ENCODE measurements at places on chromosomes 11 and 22.

- H3K4me1 ChIP-seq = peaks cover 48% of the 10 kb centered on the region
- DNase-seq = no peak
- H3K4me3 ChIP-seq = peak overlapping the region; percentile 88
- H3K36me3 ChIP-seq = no peaks in the 10 kb centered on the region
- H3K27me3 ChIP-seq = no peaks in the 10 kb centered on the region
These were observed 1.0 kb upstream of the RAB3IL1 start for GRCh38 chr11:61918251-61918937.

DNA sequence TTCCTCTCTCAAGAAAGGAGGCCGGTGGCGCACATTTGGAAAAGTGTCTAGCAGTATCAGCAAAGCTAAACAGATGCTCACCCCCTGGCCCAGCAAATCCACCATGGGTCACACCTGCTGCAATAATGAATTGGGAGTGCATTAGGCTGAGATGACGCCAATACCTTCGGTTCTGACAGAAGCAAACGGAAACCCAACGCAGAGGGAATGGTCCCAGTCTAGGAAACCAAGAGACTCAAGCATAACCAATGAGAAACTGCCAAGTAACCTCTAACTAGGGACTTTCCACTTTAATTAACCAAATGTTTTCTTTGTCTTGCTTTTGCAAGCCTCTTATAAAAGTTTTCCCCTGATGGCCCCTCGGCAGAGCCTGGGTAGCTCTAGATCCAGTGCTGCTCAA is 64.2 kb upstream of the SLC22A12 start:
- H3K4me3 ChIP-seq = no peak overlapping the region
- H3K27me3 ChIP-seq = peaks cover 74% of the 10 kb centered on the region
- no peak for DNase-seq
- no peaks in the 10 kb centered on the region for H3K4me1 ChIP-seq
- no peak overlapping the region for H3K27ac ChIP-seq

DNA sequence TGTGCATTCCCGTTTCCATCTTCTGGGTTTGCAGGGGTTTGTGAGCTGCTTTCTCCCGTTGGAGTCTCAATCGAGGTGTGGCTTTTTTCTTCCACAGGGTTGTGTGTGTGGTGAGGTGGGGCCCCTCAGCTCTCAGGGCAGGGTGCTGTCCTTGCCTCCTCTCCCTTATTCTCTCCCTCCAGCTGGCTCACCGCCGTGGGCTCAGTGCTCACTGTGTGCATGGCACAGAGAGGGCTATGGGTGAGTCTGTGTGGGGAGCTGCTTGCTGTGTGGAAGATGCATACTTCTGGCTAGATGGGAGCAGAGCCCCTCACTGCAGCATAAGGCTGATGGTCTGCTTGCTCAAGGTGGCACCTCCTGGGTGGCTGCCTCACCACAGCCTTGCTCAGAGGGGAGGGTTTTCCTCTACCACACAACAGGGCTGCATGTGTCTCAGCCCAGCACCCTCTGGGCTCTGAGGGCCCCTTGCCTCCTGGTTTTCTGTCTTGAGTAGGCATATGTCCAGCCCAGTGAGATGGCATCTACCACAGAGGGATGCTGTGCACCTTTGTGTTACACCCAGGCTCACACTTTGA is 203.1 kb upstream of the B3GAT1 start:
- peaks cover 6% of the 10 kb centered on the region for H3K27me3 ChIP-seq
- no peak overlapping the region for H3K4me3 ChIP-seq
- DNase-seq = no peak
- no peak overlapping the region for H3K27ac ChIP-seq
- no peaks in the 10 kb centered on the region for H3K36me3 ChIP-seq
- H3K4me1 ChIP-seq = no peaks in the 10 kb centered on the region

GRCh38 chr11:65491614-65492386 is 7.0 kb upstream of the MALAT1 start:
- H3K27me3 ChIP-seq = no peaks in the 10 kb centered on the region
- peak overlapping the region; percentile 100 for H3K27ac ChIP-seq
- no peaks in the 10 kb centered on the region for H3K36me3 ChIP-seq

GRCh38 chr11:16613512-16614381 is 124.7 kb upstream of the C11orf58 start:
- peaks cover 2% of the 10 kb centered on the region for H3K27me3 ChIP-seq
- DNase-seq = peak; percentile 94
- no peaks in the 10 kb centered on the region for H3K36me3 ChIP-seq
- peaks cover 25% of the 10 kb centered on the region for H3K4me1 ChIP-seq
- H3K4me3 ChIP-seq = peak overlapping the region; percentile 90

DNA sequence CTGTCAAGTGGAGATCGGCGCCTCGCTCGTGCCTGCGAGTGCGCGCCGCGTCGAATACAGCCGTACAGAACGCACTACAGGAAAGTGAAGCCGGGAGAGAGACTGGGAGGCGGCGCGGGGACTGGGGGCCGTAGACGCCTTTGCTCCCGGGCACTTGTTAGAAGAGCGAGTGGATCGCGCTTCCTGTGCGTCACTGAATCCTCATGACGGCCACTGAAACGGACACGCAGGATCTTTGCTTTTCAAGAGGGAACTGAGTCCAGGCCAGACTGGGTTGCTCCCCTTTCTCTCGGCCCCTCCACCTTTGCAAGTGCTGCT is 314 bp downstream of the RIC8A start:
- DNase-seq = no peak
- H3K4me1 ChIP-seq = peaks cover 52% of the 10 kb centered on the region
- H3K27me3 ChIP-seq = no peaks in the 10 kb centered on the region
- peaks cover 12% of the 10 kb centered on the region for H3K36me3 ChIP-seq
- H3K27ac ChIP-seq = peak overlapping the region; percentile 100

DNA sequence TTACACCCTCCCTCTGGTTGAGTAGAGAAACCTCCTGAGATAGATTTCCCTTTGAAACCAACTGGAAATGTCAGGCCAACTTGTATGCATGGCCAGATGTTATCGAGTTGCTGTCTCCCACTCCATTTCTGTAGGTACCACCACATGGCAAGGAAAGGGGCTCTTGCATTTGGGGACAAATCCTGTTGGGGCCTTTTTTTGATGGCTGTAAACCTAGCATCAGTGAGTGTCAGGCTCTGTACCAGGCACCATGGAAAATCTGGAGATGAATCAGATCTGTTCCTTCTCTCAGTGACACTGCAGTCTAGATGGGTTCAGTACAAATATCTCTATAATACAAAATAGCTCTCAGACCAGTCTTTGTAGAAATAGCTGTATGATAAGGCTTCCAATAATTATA is 58.4 kb downstream of the TRAF6 start:
- H3K4me1 ChIP-seq = peaks cover 97% of the 10 kb centered on the region
- no peak overlapping the region for H3K27ac ChIP-seq
- DNase-seq = no peak
- no peak overlapping the region for H3K4me3 ChIP-seq
- H3K27me3 ChIP-seq = no peaks in the 10 kb centered on the region
- H3K36me3 ChIP-seq = peaks cover 47% of the 10 kb centered on the region

GRCh38 chr22:22667966-22668880 is 23.8 kb downstream of the GGTLC2 start:
- no peaks in the 10 kb centered on the region for H3K4me1 ChIP-seq
- H3K36me3 ChIP-seq = no peaks in the 10 kb centered on the region
- H3K4me3 ChIP-seq = no peak overlapping the region
- no peak for DNase-seq
- peaks cover 25% of the 10 kb centered on the region for H3K27me3 ChIP-seq
- no peak overlapping the region for H3K27ac ChIP-seq

DNA sequence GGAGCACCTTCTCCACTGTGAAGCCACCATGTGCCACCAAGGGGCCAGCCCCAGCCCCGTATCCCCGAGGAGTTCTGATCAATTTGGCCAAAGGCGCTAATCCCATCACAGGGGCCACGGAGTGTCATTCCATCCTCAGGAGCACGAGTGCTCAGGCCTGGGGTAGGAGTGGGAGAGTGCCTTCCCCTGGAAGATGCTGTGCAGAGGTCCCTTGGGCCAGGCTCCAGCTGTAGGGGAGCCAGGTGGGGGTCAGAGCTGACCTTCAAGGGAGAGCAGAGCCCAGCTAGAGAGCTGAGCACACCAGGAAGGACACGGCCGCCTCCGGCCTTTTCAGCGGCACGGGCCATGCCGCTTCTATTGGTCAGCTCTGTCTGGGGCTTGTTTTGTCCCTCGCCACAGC is 1459.9 kb downstream of the BRD1 start:
- DNase-seq = no peak
- peaks cover 6% of the 10 kb centered on the region for H3K4me1 ChIP-seq
- no peak overlapping the region for H3K4me3 ChIP-seq
- no peaks in the 10 kb centered on the region for H3K36me3 ChIP-seq
- no peak overlapping the region for H3K27ac ChIP-seq
- peaks cover 4% of the 10 kb centered on the region for H3K27me3 ChIP-seq

- no peak for DNase-seq
- H3K4me3 ChIP-seq = no peak overlapping the region
- peak overlapping the region; percentile 87 for H3K27ac ChIP-seq
- H3K36me3 ChIP-seq = no peaks in the 10 kb centered on the region
These were observed 63.3 kb upstream of the ME3 start for GRCh38 chr11:86735451-86736290.

- H3K4me1 ChIP-seq = peaks cover 67% of the 10 kb centered on the region
- peaks cover 18% of the 10 kb centered on the region for H3K36me3 ChIP-seq
- no peak overlapping the region for H3K4me3 ChIP-seq
- H3K27me3 ChIP-seq = no peaks in the 10 kb centered on the region
- H3K27ac ChIP-seq = peak overlapping the region; percentile 2
- no peak for DNase-seq
These were observed 208.6 kb downstream of the DBX1 start for GRCh38 chr11:19951558-19952115.

DNA sequence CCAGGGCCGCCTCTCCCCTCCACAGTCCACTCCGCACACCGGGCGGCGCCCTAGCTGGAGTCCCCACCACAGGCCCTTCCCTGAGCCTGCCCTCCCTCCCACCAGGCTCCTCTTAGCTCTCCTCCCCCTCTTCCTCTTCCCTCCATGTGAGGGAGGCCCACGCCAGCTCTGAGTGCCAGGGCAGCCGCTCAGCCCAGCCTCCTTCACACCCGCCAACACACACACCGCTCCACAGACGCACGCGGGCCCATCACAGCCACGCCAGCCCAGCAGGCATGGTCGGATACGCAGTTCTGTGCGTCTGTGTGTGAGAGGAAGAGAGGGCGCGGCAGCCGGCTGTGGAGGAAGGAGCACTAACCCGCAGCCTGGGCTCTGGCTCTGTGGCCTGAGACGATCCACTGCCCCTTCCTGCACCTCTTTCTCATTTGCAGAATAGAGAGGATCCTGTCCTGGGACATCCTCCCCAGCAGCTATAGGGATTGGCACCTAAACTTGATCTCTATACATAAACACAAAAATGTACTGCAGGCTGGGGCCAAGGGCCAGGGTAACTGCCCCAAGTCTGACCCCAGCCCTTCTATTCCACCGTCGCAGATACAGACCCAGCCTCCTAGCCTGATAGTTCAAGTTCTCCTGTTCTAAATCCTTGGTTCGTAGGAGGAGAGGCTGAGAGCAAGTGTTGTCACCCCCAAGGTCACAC is 3.5 kb downstream of the CHRM4 start:
- H3K27me3 ChIP-seq = peaks cover 15% of the 10 kb centered on the region
- H3K4me1 ChIP-seq = peaks cover 30% of the 10 kb centered on the region
- no peaks in the 10 kb centered on the region for H3K36me3 ChIP-seq

DNA sequence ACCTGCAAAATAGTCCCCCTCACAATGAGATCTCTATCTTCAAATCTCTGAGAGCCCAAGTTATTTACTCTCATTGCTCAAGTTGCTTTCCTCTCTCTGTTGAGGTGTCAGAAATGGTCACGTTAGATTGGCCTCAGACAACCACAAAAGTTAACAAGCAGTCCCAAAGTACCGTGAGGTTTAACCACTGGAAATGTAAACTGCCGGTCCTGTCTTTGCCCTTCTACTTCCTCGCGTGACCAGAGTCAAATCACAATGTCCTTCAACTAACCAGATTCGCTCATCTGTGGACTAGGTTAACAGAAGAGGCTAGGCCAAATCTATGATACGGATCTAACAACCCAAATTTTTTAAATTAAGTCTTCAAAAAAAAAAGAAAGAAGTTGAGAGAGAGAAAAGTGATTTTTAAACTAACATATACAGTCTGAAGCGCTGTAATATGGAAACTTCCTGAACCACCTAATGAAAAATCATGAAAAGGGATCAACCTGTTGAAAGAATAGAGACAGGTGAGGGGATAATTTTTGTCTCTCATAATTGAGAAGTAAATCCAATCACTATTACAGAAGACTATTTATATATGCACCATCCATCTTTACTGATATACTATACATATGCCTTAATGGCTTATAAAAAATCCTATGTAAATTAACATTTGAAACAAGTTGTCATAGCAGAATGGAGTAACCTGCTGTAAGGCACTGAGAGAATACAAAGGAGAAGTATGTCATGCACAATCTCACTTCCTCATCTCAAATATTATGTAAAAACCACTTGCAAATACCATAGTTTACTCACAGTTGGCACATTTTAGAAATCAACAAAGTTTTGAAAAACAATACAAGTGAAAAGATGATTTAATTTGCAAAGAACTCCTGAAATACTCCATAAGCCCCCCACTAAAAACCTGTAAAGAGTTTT is 3.3 kb upstream of the JAML start:
- H3K4me1 ChIP-seq = peaks cover 4% of the 10 kb centered on the region
- H3K27me3 ChIP-seq = peaks cover 26% of the 10 kb centered on the region
- H3K4me3 ChIP-seq = no peak overlapping the region
- H3K27ac ChIP-seq = no peak overlapping the region

DNA sequence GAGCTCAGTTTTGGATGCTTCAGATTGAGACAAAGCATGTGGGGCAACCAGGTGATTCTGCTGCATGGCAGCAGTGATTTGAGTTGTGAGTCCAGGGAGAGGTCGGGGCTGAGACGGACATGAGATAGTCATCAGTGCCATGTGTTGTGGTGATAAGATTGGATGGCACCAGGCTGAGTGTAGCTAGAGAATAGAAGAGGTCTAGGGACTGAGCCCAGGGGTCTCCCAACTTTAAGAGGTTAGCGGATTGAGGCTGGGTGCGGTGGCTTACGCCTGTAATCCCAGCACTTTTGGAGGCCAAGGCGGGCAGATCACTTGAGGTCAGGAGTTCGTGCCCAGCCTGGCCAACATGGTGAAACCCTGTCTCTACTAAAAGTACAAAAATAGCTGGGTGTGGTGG is 6.3 kb upstream of the CTSD start:
- no peak overlapping the region for H3K27ac ChIP-seq
- no peaks in the 10 kb centered on the region for H3K36me3 ChIP-seq
- peaks cover 48% of the 10 kb centered on the region for H3K4me1 ChIP-seq
- no peak overlapping the region for H3K4me3 ChIP-seq
- DNase-seq = no peak

DNA sequence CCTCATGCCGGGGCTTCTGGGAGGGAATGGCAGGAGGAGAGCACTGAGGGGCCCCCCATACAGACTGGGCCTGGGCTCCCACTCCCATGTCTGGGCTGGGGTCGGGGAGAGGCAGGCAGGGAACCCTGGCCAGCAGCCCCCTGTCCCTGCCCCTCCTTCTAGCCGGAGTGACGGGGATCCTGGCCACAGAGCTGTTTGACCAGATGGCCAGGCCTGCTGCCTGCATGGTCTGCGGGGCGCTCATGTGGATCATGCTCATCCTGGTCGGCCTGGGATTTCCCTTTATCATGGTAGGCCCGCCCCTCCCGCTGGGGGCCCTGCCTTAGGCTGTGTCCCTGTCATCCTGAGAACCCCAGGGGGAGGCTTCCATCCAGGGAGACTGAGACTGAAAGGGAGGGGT is 10.0 kb upstream of the MIF start:
- peaks cover 7% of the 10 kb centered on the region for H3K4me1 ChIP-seq
- peaks cover 4% of the 10 kb centered on the region for H3K36me3 ChIP-seq
- no peaks in the 10 kb centered on the region for H3K27me3 ChIP-seq

GRCh38 chr11:34416088-34416487 is 22.6 kb upstream of the CAT start:
- H3K4me3 ChIP-seq = no peak overlapping the region
- H3K36me3 ChIP-seq = peaks cover 13% of the 10 kb centered on the region
- peaks cover 12% of the 10 kb centered on the region for H3K27me3 ChIP-seq
- H3K4me1 ChIP-seq = no peaks in the 10 kb centered on the region
- no peak for DNase-seq
- no peak overlapping the region for H3K27ac ChIP-seq
